ENCODE measurements at places on chromosomes 11 and 22.

DNA sequence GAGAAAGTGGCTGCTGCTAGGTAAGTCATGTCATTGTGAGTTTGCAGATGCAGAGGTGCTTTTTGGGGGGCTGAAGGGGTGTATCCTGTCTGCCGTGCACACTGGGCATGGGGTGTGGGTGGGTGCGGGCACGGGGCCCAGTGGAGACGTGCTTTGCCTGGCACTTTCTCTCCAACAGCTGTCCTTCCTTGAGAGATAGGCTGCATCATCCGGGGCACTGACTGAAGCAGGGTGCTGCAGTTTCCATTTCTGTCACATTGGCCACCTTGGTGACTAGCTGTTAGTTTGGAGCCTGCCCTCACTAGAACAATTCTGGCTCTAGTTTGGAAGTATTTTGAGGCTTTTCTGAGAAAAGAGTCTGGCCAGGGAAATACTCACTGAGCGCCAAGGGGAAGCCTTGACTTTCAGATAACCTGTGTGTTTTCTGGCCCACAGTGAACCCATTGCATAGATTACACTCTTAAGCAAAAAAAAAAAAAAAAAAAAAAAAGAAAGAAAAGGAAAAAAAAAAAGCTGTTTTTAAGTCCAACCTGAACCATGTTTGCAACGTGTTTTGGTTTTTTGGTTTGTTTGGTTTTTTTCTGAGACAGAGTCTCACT lies 219.2 kb downstream of the NAV2 start:
- no peak for DNase-seq

GRCh38 chr22:39242595-39243438 lies 2.0 kb downstream of the PDGFB start:
- no peak for DNase-seq

- DNase-seq = no peak
Observed at GRCh38 chr22:42314709-42315391, 44.4 kb upstream of the TCF20 start.

GRCh38 chr22:44575381-44576268 lies 77.6 kb upstream of the RTL6 start:
- no peak for DNase-seq

GRCh38 chr11:79173615-79174014 lies 267.2 kb downstream of the TENM4 start:
- no peak for DNase-seq

- no peak for DNase-seq
Observed at GRCh38 chr11:94926698-94927237, 46.6 kb downstream of the CWC15 start.

DNA sequence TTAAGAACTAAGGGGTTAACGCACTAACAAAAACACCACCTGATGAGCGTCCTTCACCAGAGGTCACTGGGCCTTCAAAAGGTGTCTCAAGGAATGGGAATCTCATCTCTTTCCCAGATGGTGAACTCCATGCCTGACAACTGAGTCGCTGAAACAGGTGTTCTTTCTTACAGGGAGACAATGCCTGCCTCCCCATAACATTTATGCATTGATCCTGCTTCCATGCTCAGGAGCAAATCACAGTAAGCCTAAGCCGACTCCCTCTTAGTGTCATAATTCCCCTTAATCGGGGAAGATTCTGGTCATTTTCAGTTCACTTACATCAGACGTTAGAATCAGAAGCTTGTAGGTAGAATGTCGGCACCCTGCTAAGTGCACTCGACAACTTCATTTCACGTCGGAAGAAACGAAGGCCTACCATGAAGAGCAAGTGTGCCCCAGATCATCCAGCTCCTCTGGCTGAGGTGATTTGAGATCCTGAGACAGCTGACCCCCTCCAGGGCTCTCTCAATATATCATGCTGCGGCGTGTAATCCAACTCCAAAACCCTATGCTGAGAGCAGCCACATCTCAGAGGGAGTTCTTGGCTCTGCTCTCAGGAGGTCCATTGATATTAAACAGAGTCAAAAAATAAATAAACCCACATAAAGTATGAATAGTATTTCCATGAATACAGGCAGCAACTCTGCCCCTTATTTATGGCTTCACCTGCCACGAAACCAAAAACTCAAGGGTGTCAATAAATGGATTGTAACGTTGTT lies 163.1 kb downstream of the LARGE1 start:
- no peak for DNase-seq

- no peak for DNase-seq
Observed at GRCh38 chr11:71425860-71426259, 22.3 kb downstream of the DHCR7 start.

GRCh38 chr22:28711341-28711740 lies 30.3 kb downstream of the CHEK2 start:
- no peak for DNase-seq

DNA sequence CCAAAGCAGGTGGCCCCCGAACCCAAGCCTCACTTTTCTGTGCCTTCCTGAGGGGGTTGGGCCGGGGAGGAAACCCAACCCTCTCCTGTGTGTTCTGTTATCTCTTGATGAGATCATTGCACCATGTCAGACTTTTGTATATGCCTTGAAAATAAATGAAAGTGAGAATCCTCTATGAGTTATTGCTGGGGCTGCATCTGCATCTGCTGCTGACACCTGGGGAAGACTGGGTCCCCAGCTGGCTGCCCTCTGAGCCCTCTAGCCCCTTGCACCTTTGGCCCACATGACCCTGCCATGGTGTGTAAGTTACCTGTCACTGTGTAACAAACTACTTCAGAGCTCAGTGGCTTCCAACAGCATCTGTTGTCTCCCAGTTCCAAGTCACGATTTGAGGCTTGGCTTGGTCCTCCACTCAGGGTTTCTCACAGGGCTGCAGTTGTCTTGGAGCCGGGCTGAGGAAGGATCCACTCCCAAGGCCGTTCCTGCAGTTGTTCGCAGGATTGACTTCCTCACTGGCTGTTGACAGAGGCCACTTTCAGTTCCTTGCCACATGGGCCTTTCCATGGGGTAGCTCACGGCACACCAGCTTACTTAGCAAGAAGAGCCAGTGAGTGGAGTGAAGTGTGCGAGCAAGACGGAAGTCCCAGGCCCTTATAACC lies 13.5 kb upstream of the UVRAG start:
- no peak for DNase-seq

GRCh38 chr11:101576456-101576855 lies 7.4 kb downstream of the TRPC6 start:
- DNase-seq = no peak

DNA sequence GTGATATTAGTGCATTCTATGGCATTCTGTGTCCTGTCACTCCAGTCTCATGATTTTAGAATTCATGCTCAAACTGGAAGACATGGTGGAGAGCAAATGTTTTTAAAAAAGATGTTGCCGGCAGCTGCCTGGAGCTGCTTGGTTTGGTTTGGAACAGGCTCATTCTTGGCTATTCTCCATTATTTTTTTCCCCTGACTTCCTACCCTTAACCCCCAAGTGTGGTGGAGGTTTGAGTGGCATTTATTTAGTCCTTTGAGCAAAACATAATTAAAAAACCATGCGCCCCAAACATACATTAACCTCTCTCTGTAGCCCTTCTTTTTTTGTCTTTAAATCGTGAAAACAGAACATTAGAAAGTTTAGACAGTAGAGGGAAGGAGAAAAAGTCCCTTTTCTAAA lies 94.7 kb downstream of the LDLRAD3 start:
- DNase-seq = no peak
